Transverse colon (tissue), 4 donors: ENCODE measurements at places on chromosomes 5 and 9. TPM values are rescaled to one million over a fixed set of nuclear protein-coding genes. Genes with fewer than 3 reads are reported as not detected.

- DNase-seq: no peak
Measured at GRCh38 chr5:10157085-10157669, 92.5 kb downstream of the ATPSCKMT start.

DNA sequence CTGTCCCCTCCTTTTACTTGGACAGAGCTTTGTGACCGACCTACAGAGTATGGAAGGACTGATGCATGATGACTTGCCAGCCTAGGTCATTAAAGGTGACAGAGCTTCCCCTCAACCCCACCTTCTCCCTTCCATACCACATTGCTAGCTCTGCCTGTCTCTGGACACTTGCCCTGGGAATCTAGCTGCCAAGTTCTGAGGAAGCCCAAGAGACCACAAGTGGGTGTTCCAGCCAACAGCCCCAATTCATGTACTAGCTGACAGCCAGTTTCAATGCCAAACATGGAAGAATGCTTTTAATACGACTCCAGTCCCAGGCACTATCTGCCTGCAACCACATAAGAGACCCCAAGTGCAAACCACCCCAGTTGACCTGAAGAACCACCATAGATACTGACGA, 477.1 kb downstream of the SPOCK1 start:
- no peak for DNase-seq

DNA sequence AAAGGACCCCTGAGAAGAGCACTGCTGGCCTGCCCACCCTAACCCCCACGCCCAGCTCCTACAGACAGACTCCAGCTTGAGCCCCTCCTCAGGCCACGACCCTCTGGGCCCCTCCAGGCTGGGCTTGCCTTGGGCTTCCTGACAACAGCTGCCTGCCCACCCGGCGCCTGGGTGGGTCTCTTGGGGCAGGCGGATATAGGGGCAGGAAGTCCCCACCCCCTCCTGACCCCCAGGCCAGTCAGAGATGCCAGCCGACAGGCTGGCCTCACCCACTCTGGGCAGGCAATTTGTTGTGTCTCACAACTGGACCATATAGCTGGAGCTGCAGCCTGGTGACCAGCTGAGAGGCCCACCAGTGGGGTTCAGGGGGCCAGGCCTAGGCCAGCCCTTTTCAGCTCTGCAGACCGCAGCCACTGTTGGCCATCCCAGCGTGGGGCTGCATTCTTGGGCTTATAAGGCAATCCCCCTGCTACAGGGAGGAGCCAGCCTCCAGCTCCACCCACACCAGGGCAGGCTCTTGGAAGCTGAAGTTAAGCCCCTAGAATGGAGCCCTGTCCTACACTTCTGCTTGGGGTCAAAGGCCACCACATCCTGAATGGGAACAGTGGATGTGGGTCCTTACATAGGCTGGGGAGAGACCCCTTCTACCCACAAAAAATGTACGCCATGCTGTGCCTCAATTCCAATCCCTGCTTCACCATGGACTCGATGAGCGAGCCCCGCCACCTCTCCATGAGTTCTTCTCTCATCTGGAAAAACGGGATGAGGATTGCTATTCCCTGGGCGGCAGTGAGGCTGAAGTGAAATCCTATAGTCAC, 2.0 kb downstream of the PDLIM7 start:
- DNase-seq: peak; percentile 70

DNA sequence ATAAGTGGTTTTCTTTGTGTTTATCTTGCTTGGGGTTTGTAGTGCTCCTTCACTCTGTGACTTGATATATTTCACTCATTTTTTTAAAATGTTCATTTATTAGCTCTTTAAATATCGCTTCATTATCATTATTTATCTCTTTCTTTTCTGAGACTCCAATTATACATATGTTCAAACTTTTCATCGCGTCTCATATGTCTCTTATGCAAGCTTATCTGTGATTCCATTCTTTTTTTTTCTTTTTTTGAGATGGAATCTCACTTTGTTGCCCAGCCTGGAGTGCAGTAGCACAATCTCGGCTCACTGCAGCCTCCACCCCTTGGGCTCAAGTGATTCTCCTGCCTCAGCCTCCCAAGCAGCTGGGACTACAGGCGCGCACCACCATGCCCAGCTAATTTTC, 73.9 kb upstream of the GABRP start:
- no peak for DNase-seq

DNA sequence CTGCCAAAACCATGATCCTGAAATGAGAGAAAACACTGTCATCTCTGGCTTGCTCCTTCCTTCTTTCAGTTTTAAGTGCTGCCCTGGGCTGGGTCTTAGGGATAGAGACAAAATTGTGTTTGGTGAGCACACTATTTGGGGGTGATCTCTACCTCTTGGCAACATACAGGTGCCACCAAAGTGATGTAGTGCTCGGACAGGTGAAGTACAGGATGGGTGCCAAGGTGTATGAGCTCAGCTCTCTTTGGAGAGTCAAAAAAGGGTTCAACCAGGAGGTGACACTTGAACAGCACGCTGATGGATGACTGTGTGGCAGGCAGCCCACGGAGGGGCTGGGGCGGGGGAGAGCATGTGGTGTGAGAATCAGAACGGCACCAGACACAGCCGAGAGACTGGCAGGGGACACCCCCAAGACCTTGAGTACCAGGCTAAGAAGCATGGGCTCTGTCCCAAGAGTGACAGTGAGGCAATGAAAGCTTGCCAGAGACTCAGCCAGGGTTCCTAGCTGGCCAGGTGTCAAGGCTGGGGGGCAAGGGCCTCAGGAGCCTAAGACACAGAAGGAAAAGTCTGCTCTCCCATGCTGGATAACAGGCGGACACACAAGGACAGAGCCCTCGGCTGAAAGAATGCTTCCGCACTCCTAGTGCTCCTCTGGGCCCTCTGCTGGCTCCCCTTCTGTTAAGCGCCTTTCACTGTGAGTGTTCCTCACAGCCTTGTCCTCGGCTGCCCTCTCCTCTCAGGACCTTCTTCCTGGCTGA, 2.5 kb downstream of the NHP2 start:
- no peak for DNase-seq

- peak; percentile 79 for DNase-seq
Measured at GRCh38 chr5:55517804-55518203, 17.0 kb downstream of the PLPP1 start.

GRCh38 chr5:32734827-32735378, 23.8 kb downstream of the NPR3 start:
- DNase-seq: no peak

DNA sequence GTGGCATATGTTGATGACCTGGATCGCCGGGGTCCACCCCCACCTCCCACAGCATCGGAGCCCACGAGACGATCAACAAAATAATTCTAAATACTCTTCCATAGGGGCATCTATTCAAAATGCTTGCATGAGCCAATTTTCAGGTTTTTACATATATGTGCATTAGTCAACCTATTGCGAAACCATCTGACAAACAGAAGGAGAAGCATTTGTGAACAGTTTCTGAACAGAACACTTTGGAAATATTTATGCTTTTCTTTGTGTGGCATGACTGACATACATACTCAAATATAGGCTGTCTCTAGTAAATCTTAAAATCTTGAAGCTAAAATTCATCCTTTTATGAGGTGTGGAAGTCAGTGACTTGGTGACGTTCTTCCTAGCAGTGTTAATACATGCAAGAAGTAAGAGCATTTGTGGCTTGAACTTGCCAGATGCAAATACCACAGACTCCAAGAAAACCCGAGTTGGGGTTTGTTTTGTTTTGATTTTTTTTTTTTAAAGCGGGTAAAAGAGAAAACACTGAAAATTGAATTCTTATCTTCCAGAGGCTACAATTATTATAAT, 5.3 kb downstream of the GPR151 start:
- DNase-seq: no peak

DNA sequence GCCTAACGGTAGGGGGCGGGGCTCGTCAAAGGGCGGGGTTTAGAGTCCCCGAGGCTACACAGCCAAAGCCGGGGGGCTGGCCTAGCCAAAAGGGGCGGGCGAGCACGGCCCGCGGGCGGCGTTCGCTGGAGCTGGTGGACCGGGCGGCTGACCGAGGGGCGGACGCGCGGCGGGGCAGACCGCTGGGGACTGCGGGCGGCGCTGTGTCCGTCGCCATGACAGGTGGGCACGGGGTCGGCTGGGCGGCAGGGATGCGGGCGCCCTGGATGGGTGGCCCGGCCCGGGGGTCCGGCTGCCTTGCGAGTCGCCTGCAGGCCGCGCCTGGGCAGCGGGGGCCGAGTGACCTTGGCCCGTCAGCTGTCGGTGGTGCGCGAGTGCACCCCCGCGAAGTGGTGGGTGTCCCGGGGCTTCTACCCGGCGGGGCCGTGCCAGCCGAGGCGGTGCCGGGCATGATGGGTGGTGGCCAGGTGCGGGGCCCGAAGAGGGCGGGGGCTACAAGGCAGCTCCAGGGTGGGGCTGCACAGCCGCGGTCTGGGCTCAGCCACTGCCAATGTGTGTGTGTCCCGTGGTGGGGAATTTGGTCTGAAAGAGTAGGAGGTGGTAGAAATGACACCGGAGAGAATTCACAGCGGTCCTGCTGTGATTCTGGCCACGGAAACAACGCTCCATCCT, at the start of gene CARD19:
CARD19 (plus strand) TSS at position 87 of the 672 bp plus-strand sequence; CDS start at position 216, 129 bp downstream.
- DNase-seq: peak; percentile 78

DNA sequence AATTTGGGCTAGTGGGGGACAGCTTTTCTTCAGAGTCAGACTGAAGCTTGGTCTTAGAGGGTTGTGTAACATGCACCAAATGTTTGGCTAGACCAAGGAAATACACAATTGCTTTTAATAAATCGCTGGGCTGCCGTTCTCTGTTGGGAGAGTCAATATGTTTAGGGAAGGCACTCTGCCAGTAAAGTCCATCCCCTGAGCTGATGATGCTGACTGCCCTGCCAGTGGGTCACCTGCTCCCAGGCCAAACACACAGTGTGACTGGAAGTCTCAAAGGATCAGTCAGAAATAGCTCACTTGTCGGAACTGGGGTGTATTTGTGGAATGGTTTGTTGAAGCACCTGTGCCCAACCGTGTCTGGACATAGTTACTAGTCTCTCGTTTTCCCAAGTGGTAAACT, 17.9 kb upstream of the ZNF474 start:
- no peak for DNase-seq

GRCh38 chr9:77647267-77648233, 572 bp downstream of the GNA14 start:
- peak; percentile 24 for DNase-seq

F12 gene
- 5.1 TPM for total RNA-seq

PDE8B gene
- 1.7 TPM for total RNA-seq

SERF1B gene
- 53.5 TPM for total RNA-seq

SHB gene
- total RNA-seq: 11.9 TPM

ADGRD2 gene
- not detected for total RNA-seq
